ENCODE measurements at places on chromosomes 7 and 10.

- no peak for DNase-seq
Measured at GRCh38 chr7:159047536-159047935, 97.1 kb downstream of the VIPR2 start.

GRCh38 chr10:7231509-7232414 is 179.1 kb downstream of the SFMBT2 start:
- no peak for DNase-seq

GRCh38 chr7:18762189-18762588 is 266.6 kb downstream of the HDAC9 start:
- DNase-seq: peak; percentile 50

- DNase-seq: peak; percentile 68
Measured at GRCh38 chr7:82699773-82700186, 256.2 kb upstream of the CACNA2D1 start.

DNA sequence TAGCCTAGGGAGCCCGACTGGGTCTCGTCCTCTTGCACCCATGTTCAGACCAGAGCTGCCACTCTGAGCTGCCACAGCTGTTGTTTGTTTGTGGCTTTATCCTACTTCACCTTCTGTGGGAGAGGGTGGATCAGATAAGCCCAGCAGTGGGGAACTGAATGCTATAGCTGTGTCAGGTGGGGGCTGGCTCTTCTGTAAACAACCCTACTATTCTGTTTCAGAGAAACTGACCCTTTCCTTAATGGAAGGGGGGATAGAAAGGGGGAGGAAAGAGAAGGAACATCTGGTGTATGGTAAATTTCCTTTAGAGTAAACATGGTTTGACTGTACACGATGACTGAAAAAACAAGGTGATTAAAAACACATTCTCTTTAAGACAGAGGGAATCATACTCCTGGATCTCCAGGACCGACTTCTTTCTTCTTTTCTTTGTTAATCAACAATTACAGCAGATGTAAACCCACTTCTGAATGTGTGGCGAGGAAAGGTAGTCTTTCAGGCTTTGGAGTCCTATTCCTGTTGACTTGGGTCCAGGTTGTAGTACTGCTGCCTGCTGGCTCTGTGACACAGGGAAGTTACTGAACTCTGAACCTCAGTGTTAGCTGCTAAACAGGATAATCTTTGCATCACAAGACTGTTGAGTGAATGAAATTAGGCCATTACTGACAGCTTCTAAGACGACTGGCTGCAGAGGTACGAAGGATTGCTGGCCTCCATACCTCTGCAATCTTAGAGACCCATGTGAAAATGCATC is 6.0 kb downstream of the PRXL2A start:
- no peak for DNase-seq

GRCh38 chr10:127776816-127777215 is 39.8 kb downstream of the FOXI2 start:
- no peak for DNase-seq

DNA sequence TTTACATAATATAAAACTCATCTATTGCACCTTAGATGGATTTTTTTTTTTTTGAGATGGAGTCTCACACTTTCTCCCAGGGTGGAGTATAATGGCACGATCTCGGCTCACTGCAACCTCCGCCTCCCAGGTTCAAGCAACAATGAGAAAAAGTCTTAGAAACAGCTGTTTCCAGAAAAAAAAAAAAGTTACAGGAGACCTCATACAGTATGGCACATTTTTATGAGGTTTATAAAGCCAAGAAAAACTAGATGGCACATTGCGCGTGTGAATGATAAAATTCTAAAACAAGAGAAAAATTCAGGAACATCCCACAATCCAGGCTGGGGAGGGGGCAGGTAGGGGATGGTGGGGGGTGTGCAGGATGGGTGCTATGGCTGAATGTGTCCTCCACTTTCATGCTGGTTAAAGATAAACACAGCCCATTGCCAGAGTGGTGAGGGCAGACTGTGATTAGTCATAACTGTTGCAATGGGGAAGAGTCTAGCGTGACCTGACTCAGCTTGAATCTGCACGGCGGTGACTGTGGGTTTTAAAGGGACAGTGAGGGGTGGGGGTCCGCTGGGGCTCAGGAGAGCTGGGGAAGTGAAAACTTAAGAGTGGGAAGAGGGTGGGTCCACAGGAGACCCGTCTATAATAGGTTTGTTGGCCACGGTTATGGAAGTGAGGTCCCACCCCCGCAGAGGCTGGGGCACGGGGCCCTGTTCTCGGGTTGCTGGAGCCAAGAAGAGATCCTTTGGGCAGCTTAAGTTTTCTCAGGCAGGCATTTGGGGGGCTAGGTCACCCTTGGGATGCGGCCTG is 11.9 kb upstream of the LRRC27 start:
- DNase-seq: peak; percentile 86

GRCh38 chr7:44104860-44105771 is 971 bp downstream of the AEBP1 start:
- DNase-seq: peak; percentile 82

- no peak for DNase-seq
Measured at GRCh38 chr7:134546955-134547354, 2.0 kb upstream of the AKR1B15 start.

GRCh38 chr10:90571481-90572258 is 286.2 kb downstream of the HTR7 start:
- DNase-seq: no peak

DNA sequence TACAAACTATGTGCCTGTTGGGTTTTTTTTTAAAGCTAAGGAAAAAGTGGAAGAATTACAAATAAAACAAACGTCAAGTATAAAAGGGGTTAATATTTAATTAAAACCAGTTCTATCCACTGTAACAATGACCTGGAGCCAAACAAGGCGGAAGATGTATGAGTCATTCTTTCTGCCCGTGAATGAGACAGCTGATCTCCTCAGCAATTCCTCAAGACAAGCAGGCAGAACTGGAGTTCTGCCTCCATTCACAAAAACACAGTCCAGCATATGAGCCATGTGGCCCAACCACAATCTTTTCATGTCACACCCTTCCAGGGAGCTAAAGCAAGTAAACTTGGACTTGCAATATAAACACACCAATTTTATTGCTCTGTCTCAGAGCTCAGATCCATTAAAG is 8.4 kb downstream of the ETV1 start:
- DNase-seq: peak; percentile 95

GRCh38 chr7:106480616-106481031 is 180.3 kb downstream of the CCDC71L start:
- DNase-seq: no peak

- peak; percentile 33 for DNase-seq
Measured at GRCh38 chr10:43136995-43137716, 1.1 kb upstream of the CSGALNACT2 start.

DNA sequence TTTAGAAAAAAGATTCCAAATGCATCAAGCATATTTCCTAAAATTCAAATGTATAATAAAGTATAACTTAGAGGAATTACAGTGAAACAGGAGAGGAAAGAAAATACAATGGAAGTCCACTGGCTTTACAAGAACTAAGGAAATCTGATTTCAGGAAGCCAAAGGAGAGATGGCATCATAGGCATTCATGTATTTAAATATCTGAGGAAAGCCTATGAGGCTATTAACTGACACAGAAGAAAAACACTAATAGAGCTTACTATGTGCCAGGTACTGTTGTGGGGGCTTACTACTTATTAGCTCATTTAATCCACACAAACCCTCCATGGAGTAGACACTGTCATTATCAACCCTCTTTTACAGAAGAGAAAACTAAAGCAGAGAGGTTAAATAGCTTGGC is 92.2 kb downstream of the SRPK2 start:
- DNase-seq: no peak

DNA sequence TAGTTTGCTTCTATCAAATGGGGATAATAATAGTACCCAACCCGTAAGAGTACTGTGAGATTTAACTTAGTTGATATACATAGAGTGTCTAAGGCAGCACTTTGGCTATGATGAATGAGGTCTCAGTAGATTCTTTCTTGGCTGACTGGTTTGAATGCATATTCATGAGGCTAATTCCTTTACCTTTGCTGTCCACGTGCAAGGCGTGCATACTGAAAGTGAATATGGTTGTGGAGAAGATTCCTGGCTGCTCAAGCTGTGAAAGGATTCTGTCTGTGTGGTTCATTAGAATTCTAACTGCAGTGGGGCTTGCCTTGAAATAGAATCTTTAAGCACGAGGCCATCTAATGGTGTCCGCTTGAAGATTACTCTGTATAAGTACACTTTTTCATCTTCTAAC is 110.3 kb downstream of the SEC23IP start:
- DNase-seq: no peak

DNA sequence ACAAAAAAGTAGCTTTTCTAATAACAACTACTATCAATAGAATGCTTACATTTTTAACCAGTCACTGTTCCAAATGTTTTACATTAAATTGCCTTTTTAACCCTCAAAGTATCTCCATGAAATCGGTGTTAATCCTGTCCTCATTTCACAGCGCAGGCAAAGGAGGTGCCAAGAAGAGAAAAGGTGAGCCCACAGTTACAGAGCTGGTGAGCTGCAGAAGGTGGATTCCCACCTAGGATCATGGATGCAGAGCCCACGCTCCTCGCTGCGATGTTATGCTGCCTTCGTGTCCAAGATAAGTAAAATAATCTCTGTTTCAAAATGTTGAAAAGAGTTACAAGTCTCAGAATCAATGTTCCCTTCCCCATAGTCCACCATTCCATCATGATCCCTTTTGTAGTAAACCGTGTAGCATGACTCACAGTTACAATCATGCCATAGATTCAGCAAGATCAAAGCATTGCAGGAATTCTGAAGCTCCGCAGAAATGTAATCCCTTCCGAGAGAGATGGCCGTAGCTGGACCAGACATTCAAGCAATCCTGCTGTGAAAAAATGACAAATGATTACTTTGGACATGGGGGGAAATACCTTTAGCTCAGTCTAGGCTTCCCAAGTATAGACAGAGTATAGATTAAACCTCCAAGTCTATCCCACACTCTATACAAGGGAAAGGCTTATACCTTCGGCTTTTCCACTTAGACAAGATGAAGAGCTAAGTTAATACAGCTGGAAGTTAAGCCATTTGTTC is 394.7 kb upstream of the AKR1E2 start:
- peak; percentile 74 for DNase-seq
